ENCODE measurements at places on chromosomes 11 and 22. TPM values are rescaled to one million over a fixed set of nuclear protein-coding genes. Genes with fewer than 3 reads are reported as not detected.

SLC22A8 gene
- not detected for total RNA-seq

WNT11 gene
- total RNA-seq, result 3.7 TPM

MYRF gene
- under 0.01 TPM for total RNA-seq

OR51A7 gene
- not detected for total RNA-seq

- no peak for DNase-seq
Measured at GRCh38 chr22:30243661-30244060, 2.9 kb downstream of the LIF start.

GRCh38 chr11:133897331-133897650 lies 52.0 kb upstream of the SPATA19 start:
- DNase-seq, result no peak

- no peak for DNase-seq
Measured at GRCh38 chr22:50481440-50482106, at the start of gene ADM2. Gene ADM2, plus strand, starts transcription at chr22:50481543. Its CDS starts 305 bp downstream, at chr22:50481848.

DNA sequence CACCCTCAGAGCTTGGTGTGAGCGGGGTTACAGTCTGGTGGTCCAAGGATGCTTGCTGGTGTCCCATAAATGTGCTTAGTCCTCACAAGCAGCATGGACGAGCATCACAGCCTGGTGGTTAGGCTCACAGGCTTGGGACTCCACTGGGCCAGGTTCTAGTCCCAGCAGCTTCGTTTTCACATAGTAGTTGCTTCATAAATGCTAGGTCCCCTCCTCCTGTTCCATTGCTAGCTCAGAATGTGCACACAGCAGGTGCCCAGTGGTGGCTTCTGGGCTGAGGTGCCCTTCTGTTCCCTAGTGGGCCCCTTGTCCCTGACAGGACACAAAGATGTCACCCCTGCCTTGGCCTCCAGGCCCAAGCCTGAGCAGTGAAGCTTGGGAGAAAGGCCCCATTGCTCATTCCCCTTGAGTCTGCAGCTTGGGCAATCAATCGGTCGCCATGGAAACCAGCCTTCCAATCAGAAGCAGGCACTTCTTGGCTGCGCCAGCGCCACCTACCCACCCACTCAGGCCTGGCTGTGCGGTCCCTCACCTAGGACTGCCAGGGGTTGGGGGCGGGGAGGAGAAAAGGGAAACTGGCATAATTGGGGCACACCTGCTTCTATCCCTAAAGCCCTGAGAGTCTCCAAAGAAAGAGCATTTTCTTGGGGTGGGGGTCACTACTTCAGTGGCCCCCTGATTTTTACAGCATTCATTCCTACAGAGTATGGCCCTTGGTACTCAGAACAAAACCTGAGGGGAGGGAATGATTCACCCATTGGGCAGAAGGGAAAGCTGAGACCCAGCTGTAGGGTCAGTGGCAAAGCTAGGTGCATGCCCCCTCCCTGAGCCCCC lies 48.1 kb downstream of the CYTH4 start:
- no peak for DNase-seq

- DNase-seq, result peak; percentile 92
Measured at GRCh38 chr11:119320776-119321524, 4.0 kb upstream of the MCAM start.

- DNase-seq, result no peak
Measured at GRCh38 chr11:116981266-116981885, 116.9 kb downstream of the SIK3 start.

DNA sequence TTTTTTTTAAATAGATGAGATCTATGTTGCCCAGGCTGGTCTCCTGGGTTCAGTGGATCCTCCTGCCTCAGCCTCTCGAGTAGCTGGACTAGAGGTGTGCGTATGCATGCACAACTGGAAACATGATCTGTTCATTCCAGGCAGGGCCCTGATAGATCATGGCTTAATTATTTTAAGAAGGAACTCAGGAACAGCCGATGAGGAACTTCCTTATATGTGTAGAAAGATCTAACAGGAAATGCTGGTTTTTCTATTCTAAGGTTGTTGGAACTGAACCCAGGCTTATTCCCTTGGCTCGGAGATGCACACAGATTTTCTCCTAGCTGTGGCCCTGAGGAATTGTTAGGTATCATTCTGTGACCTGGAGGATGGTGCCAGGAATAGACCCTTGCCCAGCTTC lies 32.4 kb downstream of the SPECC1L start:
- DNase-seq, result no peak

DNA sequence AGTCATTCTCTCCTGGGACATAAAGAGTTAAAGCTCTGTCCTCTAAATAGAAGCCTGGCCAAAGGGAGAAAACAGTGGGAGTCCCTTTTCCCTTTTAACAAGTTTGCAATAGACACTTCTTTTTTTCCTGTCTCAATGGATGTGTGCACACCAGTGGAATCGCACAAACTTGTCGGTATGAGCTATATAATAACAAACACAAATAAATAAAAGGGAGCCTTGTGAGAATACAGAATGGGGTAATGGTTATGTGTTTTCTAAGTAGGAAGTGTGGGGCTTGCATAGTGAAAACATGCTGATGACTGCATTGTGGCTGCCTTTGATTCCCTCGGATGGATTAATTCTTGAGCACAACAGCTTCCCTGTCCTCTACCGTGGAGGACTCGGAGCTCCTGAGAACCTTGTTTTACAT lies 131.9 kb downstream of the WNT7B start:
- DNase-seq, result no peak
